ENCODE measurements at places on chromosomes 3 and 15.

GRCh38 chr15:32872621-32873283 lies 154.9 kb downstream of the GREM1 start:
- no peak for DNase-seq

- no peak for DNase-seq
Observed at GRCh38 chr3:22555753-22556435, 647.2 kb upstream of the UBE2E2 start.

GRCh38 chr15:68614286-68615035 lies 35.7 kb downstream of the CORO2B start:
- DNase-seq: no peak

GRCh38 chr3:134858441-134859035 lies 63.5 kb downstream of the EPHB1 start:
- DNase-seq: no peak

GRCh38 chr3:116005404-116005803 lies 382.1 kb downstream of the GAP43 start:
- DNase-seq: peak; percentile 40

- DNase-seq: no peak
Observed at GRCh38 chr3:7813365-7813764, 688.3 kb upstream of the LMCD1 start.

DNA sequence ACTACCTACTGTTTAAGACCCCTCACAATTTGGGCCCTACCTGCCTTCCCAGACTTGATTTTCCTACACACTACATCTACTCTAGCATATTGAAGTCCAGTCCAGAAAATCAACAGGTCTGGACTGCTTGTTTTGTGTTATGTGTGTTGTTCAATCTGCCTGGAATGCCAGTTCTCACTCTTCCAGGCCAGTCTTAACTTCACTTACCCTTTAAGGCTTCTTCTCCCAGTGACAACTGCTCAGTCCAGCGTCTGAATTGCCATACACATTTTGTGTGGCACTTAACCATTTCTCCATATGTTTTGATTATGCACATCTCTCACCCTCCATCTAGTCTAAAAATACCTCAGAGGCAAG lies 1.1 kb downstream of the TICRR start:
- no peak for DNase-seq

- peak; percentile 31 for DNase-seq
Observed at GRCh38 chr15:83205725-83206324, 1.8 kb downstream of the HDGFL3 start.

Data from muscle of arm (tissue), 14 donors.